Activated gamma-delta T cell treated with Interleukin-2 at 50 U/mL for 16 hours (primary cell): ENCODE measurements at places on chromosomes 6 and 20.

GRCh38 chr6:124987999-124988591, 25.9 kb downstream of the RNF217 start:
- DNase-seq: no peak

DNA sequence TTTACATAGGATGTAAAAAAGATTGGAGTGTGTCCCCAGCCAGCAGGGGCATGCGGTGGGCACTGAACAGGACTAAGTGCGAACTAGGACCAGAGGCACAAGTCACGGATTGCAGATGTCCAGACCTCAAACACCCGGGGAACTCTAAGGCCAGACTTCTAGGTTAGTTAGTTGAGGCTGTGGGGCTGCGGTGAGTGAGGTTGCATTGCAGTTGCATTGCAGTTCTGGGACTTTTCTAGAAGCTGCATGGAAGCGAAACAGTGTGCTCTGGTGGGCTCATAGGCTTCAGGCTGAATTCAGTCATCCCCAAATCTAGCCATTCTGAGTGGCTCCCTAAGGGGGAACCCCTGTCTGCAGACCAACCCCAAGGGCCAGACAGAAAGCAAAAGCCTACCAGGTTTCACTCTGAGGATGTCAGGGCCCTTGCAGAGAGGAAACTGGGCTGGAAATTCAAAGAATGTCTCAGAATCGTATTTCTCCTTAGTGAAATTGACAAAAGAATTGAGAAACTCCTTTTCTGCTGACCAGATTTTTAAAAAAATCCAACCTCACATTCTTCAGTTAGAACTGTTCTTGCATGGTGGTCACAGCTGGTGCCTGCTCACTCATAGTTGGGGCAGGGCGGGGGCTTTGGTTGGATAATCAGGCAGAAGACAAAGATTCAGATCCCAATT, 182.8 kb downstream of the ZDHHC14 start:
- no peak for DNase-seq

- DNase-seq: no peak
Observed at GRCh38 chr6:157218371-157219198, 104.7 kb downstream of the TMEM242 start.

DNA sequence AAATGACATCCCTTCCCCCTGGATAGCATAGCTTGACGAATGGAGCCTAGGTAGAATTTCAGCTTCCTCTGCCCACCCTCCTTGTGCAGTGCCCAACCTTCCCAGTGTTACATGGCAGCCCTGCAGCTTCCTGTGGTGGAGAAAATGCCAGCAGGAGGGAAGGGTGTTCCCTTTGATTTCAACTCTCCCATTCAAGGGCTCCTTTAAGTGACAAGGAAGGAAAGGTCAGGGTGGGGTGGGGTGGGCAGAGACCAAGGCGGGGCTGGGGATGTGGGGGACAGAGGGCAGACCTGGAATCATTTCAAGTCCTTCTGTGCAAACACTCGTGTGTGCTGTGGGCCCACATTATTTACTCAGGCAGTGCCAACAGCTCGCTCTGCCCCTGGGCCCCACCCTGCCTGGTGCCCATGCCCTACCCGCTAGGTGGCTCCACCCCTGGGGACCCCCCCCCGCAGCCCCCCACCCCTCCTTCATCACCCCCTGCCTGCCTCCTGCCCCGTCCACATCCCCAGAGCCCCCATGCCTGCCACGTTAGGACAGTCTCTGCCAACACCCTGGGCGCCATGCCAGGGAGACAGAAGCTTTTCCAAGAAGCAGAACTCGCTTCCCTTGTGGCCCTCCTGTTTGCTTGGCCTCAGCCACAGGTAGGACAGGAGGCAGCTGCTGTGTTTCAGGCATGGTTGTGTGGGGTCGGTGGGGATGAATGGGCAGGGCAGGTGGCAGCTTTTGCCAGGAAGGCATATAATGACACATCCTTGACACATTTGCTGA, 9.4 kb downstream of the SPDEF start:
- DNase-seq: no peak

GRCh38 chr20:44222633-44223368, 12.2 kb upstream of the OSER1 start:
- no peak for DNase-seq

- no peak for DNase-seq
Observed at GRCh38 chr20:47070176-47070575, 175.5 kb downstream of the EYA2 start.

- DNase-seq: no peak
Observed at GRCh38 chr6:22095836-22096235, 201.0 kb downstream of the PRL start.

GRCh38 chr6:22473991-22474682, 95.2 kb upstream of the HDGFL1 start:
- DNase-seq: no peak

DNA sequence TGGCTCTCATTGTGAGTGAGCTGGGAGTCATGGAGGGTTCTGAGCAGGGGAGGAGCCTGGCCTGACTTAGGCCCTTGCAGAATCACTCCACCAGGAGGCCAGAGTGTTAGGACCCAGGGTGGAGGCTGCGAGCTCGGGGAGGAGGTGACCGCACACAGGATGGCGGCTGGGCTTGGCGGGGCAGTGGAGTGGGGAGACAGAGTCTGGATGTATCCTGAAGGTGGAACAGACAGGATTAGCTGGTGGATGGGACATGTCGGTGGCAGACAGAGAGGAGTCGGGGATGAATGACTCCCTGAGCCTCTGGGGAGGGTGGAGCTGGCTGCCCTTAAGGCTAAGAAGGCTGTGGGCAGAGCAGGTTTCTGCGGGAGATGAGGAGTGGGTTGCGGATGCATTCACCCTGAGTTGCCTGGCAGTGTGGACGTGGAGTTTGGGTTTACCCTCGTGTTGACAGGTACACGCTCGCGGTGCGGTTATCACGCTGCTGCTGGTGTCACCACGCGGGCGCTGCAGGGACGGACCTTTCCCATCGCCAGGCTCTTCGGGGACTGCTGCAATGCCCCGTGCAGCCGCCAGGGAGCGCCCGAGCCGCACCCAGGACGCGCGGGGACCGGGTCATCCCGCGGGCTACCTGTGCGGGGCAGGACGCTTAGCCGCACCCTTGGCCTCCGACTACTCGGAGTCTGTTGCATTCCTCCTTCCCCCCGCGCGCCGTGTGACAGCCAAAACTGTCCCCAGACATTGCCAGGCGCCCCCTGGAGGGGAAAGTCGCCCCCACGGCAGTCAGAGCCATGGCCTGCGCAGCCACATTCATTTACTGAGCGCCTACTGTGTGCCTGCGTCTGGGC, 43.0 kb upstream of the PTGIS start:
- peak; percentile 66 for DNase-seq

GRCh38 chr20:50594591-50595432, 84.6 kb downstream of the PTPN1 start:
- DNase-seq: no peak

- DNase-seq: no peak
Observed at GRCh38 chr20:16562259-16562658, 11.0 kb downstream of the KIF16B start.

DNA sequence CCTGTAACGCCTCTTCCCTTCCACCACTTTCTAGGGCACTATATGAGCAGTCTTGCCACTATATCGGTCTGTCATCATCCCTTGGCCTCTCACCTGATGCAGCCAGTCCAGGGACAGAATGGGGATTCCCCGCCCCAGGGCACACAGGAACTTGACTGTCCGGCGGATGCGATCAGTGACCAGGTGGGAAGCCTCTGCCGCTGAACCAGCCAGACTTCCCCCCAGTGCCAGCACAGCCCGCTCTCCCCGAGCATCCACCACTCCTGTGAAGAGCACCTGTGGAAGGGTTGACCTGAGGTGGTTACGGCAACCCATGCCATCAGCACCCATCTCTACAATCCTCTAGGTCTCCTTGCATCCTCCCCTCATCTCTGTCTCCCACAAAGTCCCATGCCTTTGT, 12.2 kb upstream of the NRM start:
- no peak for DNase-seq

GRCh38 chr6:121912905-121913304, 477.5 kb downstream of the GJA1 start:
- DNase-seq: no peak

DNA sequence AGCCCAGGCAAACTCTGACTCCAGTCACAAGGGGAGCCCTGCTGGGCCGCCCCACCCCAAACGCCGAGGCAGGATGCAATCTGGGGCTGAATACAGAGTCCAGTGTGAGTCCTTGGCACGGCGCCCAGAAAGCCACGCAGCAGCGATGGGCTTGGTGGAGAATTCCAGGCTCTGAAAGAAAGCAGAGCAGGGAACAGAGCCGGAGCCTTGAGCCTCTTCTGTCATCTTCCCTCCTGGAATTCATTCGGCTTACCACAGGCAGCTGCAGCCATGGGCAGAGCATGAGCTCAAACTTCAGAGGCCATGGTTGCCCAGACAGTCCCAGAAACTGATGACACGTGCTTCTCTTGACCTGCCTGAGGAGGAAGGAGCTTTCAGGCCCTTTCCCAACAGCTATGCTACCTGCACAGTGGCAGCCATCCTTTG, 441.1 kb upstream of the JARID2 start:
- no peak for DNase-seq

DNA sequence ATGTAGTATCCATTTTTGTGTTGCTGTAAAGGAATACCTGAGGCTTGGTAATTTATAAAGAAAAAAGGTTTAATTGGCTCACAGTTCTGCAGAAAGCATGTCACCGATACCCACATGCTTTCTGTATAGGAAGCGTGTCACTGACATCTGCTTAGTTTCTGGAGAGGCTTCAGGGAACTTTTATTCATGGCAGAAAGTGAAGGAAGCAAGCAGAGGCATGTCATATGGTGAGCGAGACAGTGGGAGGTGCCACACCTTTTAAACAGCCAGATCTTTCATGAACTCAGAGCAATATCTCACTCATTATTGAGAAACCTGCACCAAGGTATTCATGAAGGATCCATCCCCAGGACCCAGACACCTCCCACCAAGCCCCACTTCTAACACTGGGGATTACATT, 3.5 kb downstream of the SUMO4 start:
- DNase-seq: no peak

DNA sequence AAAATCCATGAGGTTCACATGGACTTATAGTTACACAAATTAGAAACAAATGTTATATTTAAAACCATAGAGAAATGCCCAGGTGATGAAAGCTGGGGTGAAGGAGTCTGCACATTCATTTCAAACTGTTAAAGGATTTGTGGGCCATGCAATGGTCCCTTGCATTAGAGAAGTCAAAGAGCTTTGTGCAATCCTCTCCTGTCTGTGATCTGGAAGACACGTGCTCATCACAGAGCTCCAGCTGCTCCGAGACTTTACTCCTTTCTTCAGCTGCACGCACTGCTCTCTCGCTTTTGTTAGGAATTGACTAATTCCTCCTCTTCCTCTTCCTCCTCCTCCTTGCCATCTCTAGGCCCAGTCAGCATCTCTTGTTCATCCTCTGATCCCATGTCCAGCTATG, 4.1 kb upstream of the AIF1 start:
- no peak for DNase-seq

DNA sequence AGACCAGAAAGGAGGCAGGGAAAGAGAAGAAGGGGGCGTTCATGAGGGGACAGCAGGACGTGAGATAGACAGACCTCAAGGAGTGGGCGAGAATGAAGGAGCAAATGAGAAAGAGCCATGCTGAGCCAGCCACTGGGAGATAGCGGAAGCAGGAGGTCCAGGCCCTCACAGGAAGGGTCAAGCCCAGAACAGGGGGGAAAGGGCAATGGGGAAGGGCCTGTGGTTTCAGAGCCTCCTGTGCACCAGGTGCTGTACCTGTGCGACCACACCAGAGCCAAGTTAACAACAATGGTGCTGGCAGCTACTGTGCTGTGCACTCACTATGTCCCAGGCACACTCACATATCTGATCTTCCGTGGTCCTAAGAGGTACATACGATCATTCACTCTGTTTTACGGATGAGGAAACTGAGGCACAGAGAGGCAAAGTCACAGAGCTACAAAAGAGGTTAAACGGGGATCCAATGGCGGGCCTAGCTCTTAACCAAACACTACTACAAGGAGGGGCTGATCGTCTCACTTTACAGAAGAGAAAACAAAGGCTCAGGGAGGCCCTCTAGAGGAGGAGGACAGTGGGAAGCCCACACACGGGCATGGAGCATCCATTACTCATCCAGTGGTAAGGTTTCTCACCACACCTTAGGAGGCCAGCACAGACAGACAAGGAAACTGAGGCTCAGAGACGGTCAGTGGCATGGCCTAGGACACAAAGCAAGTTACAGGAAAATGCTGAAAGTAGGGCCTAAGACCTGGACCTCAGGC, 129.1 kb downstream of the PREX1 start:
- DNase-seq: no peak

DNA sequence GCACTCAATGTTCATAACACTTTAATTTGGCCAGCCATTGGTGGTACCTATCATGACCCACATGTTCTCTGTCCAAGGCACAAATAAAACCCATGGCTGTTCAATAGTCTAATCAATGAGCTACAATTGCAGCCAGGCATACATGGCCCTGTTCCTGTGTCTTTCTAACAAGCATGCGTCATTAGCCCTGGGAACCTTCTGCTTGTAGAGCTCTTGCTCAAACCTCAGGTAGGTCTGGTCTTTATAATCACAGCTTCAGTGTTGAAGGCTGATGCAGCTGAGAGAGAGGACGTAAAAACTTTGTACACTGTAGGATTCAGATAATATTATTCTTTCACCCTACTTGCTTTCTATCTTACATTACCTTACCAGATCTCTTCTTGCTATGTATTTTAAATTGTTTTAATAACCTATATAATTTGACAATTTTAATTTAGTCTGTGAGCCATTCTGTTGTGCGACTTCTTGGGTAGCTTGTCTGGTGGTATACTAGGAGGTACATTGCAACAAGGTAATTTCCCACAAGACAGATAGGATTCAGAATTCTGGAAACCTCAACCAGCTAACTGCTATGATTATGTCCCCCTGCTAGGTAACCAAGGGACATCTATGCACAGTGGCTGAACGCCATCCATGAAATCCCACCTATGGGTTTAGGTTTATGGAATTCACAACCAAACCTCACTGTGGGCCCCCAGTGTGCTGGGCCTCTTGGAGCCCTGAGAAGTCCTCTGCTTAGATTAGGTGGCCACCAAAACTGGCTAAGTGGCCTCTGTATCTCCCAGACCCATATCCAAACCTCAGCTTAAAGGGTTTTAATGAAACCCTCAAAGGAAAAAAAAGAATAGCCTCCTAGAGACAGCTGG, 55.4 kb upstream of the RIPOR2 start:
- DNase-seq: no peak

- DNase-seq: no peak
Observed at GRCh38 chr6:55518529-55519060, 60.4 kb downstream of the HMGCLL1 start.

DNA sequence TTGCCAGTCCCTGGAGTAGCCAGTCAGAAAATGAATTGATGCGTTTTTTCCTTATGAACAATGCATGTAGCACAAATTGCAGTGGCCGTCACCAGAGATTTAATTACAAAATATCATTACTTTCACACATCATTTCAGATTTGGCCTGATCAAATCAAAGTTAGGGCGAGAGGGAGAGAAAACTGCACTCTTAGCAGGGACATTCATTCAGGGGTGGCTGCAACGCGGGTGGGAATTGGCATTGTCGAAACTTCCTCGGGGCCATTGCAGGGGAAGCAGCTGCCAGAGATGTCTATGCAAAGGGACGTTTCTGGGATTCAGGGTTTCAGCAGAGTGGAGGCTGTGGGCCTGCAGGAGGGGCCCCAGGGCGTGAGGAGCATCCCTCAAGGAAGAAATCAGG, 76.5 kb upstream of the TOP1 start:
- DNase-seq: no peak

- DNase-seq: no peak
Observed at GRCh38 chr6:17281100-17281496, at the start of gene RBM24. Gene RBM24, plus strand, starts transcription at chr6:17281361. Its CDS starts 221 bp downstream, at chr6:17281582.
